ENCODE measurements at places on chromosomes 7 and 10.

DNA sequence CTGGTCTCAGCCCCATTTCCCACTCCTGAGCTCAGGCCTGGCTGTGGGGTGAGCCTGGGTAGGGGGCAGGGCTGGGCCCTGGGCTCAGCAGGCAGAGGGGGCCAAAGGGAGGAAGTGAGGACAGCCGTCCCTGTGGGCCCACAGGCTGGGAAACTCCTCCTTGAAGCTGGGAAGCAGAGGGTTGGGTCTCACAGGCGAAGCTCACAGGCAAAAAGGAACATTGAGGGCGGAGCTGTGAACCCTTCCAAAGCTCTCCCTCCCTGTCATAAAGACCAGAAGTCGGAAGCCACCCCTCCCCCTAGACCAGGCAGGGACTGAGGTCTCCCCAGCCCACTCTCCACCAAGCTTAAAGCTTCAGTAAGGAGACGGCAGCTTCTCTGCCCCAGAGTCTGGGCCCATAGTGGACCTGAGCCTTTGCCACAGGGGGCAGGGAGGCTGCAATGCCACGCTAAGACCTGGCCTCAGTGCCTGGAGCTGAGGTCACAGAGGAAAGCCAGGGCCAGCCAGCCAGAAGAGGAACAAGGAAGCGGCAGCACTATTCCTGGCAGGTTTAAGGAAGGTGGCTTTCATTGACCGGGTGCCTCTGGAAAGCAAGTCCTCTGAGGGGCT is 1.0 kb upstream of the KCP start:
- DNase-seq: no peak

DNA sequence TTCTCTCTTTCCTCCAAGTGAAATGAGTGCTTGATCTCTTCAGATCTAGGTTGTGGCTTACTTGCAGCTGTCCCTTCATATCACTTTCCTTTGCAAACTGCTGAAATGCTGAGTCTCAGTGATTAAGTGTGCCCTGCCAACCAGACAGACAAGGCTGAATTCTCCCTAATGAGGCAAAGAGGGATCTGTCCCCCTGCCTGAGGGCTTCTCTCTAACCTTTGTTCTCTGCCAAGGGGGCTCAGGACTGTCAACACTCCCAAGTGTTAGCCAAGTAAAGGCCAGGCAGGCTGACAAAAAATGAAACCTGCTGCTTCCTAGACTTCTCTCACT is at the start of gene MSS51:
Gene MSS51 (minus strand): TSS at position 24 of the 330 bp plus-strand sequence. CDS start 5,277 bp downstream, outside the sequence.
- DNase-seq: no peak

DNA sequence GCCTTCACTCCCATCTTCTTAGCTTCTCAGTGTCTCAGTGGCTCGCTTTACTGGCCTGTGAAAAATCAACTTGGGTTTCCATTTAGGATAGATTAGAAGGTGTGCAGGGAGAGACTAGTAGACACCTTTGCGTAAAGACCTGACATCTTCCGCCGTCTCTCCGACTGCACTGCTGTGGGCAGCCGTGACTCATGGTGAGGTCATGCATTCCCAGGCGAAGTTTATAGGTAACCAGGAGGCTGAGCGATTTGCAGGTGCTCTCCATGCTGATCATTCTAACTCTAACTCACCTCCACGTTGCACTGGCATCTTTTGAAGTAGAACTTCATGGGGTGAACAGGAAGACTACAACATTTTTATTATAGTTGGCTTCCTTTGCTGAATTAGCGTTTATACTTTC is 68.0 kb upstream of the ZNF438 start:
- DNase-seq: no peak

- no peak for DNase-seq
These were observed 1066.2 kb downstream of the LRMDA start for GRCh38 chr10:76497666-76498065.

- no peak for DNase-seq
These were observed 57.1 kb upstream of the ANKRD1 start for GRCh38 chr10:90977855-90978486.

- DNase-seq: no peak
These were observed 90.3 kb upstream of the NPS start for GRCh38 chr10:127458829-127459228.

DNA sequence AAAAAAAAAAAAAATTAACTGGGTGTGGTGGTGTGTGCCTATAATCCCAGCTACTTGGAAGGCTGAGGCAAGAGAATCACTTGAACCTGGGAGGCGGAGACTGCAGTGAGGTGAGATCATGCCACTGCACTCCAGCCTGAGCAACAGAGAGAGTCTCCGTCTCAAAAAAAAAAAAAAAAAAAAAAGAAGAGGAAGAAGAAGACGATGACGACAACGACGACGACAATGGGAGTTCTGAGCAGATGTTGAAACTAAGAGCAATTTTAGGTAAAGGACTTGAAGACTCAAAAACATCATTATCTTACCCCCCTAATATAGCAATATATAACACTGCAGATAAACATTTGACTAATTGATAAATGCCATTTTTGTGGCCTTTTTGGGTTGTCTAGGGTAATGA is 39.5 kb upstream of the PPP1R17 start:
- no peak for DNase-seq

DNA sequence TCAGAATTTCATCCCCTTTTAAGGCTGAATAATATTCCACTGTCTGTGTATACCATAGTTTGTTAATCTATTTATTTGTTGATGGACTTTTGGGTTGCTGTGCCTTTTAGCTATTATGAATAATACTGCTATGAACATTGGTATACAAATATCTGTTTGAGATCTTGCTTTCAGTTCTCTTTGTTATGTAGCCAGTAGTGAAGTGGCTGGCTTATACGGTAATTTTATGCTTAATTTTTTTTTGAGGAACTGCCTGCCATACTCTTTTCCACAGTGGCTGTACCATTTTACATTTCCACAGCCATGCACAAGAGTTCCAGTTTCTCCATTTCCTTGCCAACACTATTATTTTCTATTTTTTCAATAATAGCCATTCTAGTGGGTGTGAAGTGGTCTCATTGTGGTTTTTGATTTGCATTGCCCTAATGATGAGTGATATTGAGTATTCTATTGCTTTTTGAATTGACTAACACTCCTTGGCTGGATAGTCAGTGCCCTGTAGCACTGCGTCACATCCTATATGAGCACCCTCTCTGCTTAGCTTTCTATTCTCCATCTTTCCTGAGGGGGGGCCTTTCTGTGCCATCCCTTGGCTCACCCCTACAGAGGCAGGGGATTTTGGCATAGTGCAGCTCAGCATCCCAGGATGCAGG is 29.4 kb upstream of the RAPGEF5 start:
- DNase-seq: no peak

DNA sequence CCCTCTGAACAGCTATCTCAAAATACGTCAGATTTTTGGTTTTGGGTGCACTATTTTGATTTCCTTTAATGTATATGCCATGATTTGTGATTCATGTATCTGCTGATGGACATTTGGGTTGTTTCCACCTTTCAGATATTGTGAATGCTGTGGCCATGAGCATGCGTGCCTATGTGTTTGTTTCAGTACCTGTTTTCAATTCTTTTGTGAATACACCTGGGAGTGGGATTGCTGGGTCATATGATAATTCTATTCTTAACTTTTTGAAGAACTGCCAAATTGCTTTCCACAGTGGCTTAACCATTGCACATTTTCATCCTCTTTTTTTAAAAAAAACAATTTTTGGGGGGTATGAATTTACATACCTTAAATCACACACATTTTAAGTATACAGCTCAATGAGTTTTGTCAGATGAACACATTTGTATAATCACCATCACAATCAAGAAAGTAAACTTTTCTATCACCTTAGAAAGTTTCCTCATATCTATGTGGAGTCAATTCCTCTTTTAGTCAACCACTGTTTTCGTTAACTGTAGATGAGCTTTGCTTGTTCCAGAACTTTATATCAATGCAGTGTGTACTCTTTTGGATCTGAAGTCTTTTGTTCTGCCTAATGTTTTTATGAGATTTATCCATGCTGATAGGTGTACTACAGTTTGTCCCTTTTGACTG is 36.9 kb downstream of the CYP26A1 start:
- DNase-seq: no peak

GRCh38 chr7:56250135-56250534 is 133.9 kb upstream of the NUPR2 start:
- DNase-seq: no peak

GRCh38 chr10:13949844-13950542 is 363.2 kb downstream of the PRPF18 start:
- DNase-seq: no peak

DNA sequence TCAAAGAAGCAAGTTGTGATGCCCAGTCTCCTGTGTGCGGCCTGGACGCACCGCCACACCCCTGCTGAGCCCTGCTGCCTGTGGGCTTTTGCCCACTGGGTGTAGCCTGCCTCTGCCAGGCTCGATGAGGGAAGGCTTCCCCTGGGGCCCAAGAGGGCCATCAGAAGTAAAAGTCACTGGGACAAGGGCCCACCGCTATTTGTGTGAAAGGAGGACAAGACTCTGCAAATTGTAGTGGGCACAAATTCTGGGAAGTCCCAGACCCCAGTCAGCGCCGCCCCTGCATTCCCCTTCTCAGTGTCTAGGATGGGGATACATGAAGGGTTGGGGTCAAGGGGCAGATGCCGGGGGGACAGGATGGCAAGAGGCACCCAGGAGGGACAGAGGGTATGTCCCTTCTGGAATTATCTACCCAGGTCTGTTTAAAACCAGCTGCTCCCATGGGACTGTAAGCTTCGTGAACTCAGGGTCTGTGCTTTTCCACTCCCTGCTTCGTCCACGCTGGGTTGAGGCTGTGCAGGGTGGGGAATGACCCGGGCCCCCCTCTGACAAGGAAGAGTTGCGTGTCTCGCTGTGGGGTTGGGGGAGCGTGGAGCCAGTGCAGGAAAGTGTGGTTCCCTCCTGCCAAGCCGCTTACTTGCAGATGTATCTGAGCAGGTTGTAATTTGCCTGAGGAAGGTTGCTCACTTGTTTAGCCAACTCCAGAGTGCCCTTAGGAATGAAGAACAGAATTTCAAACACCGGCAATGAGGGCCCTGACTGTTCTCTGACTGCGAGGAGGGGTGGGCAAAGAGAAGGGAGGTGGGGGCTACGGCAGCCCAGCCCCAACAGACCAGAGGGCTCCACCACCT is 147.2 kb downstream of the MAPK8 start:
- no peak for DNase-seq

DNA sequence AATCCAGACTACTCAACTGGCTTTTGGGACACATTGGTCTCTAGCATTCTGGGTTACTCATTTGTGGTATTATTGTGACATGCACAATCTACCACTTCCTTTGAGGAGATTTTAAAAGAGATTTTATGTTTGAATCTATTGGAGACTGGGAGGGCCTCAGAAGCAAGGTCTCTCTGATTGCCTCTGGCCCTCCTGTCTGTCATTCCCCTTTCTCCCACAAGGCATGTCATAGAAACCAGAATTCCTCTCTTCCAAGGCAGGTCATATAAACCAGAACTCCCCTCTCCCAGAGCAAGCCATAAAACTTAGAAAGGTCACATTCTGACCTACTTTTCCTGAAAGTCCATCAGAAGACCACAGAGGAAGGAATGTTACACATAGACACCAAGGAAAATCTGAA is 777.7 kb downstream of the PHTF2 start:
- no peak for DNase-seq

GRCh38 chr10:112954974-112955581 is 5.0 kb downstream of the TCF7L2 start:
- no peak for DNase-seq

DNA sequence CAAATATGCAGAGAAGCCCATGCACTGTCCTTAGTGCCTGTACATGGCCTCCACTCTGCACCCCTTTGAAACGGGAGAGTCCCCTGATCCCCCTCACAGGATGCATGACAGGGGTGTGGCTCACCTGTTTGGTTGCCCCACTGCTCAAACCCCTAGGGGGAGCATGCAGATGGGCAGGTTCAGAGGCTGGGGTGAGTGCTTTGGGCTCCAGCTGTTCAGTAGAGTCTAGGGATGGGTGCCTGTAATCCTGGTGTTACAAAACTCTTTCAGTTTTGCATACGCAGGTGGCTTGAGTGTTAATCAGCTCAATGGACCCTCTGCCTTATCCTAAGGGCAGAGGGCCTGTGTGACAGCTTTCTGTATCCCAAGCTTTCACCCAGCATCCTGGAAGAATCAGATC is 7.8 kb upstream of the SFTPA1 start:
- DNase-seq: no peak

DNA sequence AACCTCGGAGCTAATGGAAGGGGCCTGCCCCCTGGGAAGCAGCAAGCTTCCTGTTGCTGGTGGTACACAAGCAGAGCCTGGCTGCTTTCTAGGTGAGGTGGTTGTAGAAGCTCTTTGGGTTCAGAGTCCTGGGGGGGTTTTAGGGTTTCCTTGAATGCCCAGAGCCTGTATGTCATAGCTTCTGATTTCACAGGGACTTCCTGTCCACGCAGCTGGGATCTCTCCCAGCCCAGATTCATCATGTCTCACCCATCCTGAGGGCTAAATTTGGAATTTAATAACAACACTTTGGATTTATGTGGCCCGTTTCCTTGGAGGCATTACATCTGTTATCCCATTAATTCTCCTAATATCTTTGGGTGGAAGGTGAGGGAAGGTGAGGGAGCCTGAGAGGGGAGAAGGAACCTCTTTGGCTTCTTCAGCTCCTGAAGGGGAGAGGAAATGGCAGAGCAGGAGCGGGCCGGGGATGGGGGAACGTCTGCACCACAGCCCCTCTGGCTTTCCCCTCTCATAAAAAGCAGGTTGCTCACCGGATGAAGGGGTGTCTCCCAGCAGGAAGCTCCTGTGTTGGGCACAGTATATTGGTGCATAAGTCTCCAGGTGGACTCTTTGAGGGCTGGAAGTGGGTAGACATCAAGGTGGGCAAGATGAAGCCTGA is 19.7 kb downstream of the RPS24 start:
- DNase-seq: no peak
